ENCODE measurements at places on chromosomes 3 and 15. TPM values are rescaled to one million over a fixed set of nuclear protein-coding genes. Genes with fewer than 3 reads are reported as not detected.

GRCh38 chr3:101292027-101292426 is 28.3 kb downstream of the IMPG2 start:
- DNase-seq, result no peak
- no peaks in the 10 kb centered on the region for H3K27me3 ChIP-seq
- H3K4me3 ChIP-seq, result no peak overlapping the region
- H3K4me1 ChIP-seq, result no peaks in the 10 kb centered on the region
- H3K36me3 ChIP-seq, result no peaks in the 10 kb centered on the region

DNA sequence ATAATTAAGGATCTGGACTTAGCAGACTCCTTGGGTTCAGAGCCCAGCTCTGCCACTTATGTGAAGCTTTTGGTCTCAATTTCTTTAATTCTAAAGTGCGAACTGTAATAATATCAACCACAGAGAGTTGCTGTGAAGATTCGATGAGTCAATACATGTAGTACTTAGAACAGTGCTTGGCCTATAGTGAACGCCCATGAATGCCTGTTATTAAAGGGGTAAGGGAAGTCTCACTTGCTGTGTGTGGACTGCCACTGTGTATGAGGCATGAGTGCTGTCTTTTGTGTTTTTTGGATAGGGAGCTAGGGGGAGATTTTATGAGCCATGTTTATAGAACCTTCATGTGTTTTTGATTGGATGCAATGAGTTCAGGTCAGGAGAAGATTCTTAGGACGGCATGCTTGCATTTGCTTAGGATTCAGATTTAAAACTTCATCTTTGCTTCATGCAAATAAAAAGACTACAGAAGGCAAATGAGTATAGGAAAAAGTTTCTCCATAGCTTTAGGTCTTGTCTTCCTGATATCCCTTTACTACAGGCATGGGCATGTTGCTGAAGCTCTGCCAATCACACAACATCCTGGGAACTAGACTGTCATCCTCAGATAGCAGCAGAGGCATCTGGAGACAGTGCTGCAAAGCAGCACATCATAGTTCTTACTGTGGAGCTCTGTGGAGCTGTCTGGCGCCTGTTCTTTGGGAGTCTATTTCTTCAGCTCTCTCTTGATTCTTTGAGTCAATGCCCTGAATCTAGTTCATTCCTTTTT is 50.0 kb downstream of the PLS1 start:
- H3K36me3 ChIP-seq, result no peaks in the 10 kb centered on the region
- no peak overlapping the region for H3K27ac ChIP-seq
- no peak for DNase-seq
- H3K4me3 ChIP-seq, result no peak overlapping the region

DNA sequence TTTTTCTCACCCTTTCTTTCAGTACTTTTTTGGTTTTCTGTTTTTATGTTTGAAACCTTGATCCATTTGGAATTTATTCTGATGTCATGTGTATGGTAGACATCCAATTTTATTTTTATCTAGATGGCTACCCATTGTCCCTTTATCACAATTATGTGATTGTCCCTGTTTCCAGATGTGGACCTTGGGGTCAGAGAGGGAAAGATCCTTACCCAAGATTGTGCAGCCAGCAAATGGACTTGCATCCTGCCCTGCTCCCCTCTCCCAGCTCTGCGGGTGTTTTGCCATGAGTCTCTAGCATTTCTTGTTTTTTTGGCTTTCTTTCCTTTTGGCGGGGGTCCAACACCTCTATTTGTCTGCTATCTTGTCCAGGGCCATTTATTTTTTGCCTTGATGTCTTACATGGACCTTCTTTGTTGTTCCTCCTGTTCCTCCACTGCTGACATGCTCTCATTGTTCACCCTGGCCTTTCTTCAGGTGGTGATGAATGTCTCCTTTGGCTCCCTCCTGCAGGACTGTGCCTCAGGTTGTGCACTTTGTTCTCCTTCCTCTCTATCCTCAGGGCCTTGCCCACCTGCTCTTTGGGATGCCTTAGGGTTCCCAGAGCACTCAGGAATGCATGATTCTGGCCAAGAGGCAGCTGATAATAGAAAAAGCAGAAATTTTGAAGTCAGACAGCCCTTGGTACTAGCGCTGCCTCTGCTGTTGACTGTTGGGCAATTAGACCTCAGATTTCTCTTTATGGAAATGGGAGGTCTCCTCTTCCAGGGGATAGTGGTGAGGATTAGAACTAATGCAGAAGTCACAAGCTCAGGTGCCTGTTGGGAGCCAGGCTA is 84.3 kb downstream of the EEFSEC start:
- H3K36me3 ChIP-seq, result no peaks in the 10 kb centered on the region
- no peak overlapping the region for H3K4me3 ChIP-seq
- no peaks in the 10 kb centered on the region for H3K27me3 ChIP-seq
- no peak overlapping the region for H3K27ac ChIP-seq
- no peak for DNase-seq

The PIF1 gene
- total RNA-seq, result 5.5 TPM

The TMEM45A gene
- 38.4 TPM for total RNA-seq

DNA sequence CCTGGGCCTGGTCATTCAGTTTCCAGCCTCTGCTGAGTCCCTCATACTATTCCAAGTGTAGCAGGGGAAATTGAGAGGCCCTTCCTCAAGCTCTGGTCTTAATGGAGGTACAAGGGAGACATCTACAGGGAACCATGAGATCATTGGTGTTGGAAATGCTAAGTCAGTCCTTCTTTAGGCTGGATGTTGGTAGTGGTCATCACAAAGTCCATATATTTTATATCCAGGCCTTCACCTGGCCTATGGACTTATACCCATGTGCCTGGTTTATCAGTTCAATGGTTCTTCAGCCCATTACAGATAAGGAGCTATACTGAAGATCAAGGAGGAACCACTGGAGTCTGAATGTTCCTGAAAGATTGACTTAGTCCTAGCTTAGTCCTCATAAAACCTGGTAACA is 135.0 kb downstream of the STAG1 start:
- no peaks in the 10 kb centered on the region for H3K27me3 ChIP-seq
- H3K4me3 ChIP-seq, result no peak overlapping the region
- DNase-seq, result no peak
- H3K4me1 ChIP-seq, result peaks cover 4% of the 10 kb centered on the region

The UCN2 gene
- not detected for total RNA-seq

DNA sequence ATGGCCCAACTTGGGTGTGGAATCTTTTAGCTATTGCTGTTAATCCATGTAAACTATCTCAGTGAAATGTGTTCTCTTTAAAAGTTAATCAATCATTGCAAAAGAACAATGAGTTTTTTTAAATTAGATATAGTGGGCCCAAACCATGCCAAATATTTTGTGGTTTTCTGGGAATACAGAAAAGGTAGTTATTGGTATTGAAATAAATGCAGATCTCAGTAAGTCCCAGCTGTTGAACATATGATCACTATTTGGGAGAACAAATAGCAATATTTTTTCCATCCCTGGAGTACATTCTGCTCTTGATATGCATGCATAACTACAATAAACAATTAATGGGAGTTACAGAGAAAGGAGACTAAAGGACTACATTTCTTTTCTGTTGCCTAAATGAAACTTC is 36.0 kb upstream of the LEKR1 start:
- no peak overlapping the region for H3K27ac ChIP-seq
- no peaks in the 10 kb centered on the region for H3K27me3 ChIP-seq
- no peak overlapping the region for H3K4me3 ChIP-seq
- DNase-seq, result no peak

DNA sequence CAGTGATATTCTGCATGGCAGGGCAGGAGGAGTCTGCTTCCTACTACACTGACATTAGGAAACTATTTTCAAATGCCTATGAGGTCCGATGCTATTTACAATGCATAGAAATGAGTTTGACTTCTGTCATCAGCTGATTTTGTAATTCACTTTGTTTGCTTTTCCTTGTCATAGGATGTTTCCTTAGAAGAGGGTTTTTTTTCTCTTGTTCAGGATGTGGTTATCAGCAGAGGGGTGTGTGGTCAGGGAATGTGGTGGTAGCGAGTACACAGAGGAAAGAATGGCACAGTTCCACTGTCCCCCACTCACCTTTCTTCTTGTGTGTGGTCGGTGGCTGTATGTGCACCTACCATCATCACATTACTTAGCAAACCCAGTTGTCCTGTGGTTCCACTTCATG is 231.5 kb downstream of the LRTM1 start:
- no peaks in the 10 kb centered on the region for H3K36me3 ChIP-seq
- no peak for DNase-seq
- H3K4me3 ChIP-seq, result no peak overlapping the region
- H3K4me1 ChIP-seq, result no peaks in the 10 kb centered on the region
- H3K27me3 ChIP-seq, result no peaks in the 10 kb centered on the region

GRCh38 chr15:83602021-83602420 is 51.9 kb upstream of the ADAMTSL3 start:
- no peak overlapping the region for H3K27ac ChIP-seq
- no peaks in the 10 kb centered on the region for H3K27me3 ChIP-seq
- no peaks in the 10 kb centered on the region for H3K36me3 ChIP-seq
- H3K4me1 ChIP-seq, result no peaks in the 10 kb centered on the region
- H3K4me3 ChIP-seq, result no peak overlapping the region
- DNase-seq, result no peak

DNA sequence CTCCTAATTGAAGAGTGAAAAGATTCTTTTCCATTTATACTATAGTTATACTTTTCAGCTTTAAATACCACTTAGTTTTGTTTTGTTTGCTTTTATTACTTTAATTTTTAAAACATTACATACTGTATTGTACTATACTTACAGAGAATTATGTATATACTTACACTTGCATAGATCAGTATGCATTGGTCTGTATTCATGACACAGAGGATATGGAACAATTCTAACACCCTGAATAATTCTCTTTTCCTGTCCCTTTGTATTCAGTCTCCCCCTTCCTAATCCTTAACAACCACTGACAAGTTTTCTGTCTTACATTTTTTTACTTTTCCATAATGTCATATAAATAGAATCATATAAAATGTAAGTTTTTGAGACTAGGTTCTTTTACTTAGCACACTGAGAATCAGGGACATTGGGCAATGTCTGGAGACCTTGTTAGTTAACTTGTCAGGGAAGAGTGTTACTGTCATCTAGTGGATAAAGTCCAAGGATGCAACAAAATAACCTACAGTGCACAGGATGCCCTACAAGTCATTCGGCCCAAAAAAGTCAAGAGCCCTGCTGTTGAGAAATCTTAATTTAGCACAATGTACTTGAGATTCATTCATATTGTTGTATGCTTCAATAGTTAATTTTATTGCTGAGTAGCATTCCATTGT is 95.7 kb upstream of the MCTP2 start:
- H3K4me1 ChIP-seq, result no peaks in the 10 kb centered on the region
- DNase-seq, result no peak
- H3K36me3 ChIP-seq, result no peaks in the 10 kb centered on the region
- H3K27me3 ChIP-seq, result no peaks in the 10 kb centered on the region
- H3K27ac ChIP-seq, result no peak overlapping the region

The STXBP5L gene
- 2.6 TPM for total RNA-seq

GRCh38 chr15:72105111-72105510 is 12.8 kb downstream of the MYO9A start:
- H3K4me1 ChIP-seq, result peaks cover 5% of the 10 kb centered on the region
- no peak for DNase-seq
- no peak overlapping the region for H3K27ac ChIP-seq

DNA sequence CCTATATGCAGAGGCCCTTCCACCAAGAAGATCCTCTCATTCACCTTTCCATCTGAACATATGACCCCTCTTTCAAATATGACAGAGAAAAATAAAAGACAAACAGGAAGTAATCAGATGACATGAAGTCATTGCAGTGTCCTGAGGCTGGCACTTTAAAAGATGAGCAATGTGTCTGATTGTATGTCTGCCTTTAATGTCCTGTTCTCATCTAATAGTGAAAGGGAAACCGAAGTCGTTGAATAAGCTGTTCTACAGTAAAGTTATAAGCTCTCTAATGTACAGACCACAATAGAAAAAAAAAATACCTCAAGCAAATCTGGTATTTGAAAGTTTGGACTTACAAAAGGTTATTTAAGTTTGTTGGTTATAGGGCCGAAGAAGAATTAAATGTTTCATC is 243.0 kb downstream of the CLSTN2 start:
- H3K4me1 ChIP-seq, result no peaks in the 10 kb centered on the region
- no peak for DNase-seq
- no peaks in the 10 kb centered on the region for H3K36me3 ChIP-seq
- H3K27me3 ChIP-seq, result no peaks in the 10 kb centered on the region
- no peak overlapping the region for H3K27ac ChIP-seq

Data from uterus (tissue), 4 donors.